ENCODE measurements at places on chromosomes 4 and X.

DNA sequence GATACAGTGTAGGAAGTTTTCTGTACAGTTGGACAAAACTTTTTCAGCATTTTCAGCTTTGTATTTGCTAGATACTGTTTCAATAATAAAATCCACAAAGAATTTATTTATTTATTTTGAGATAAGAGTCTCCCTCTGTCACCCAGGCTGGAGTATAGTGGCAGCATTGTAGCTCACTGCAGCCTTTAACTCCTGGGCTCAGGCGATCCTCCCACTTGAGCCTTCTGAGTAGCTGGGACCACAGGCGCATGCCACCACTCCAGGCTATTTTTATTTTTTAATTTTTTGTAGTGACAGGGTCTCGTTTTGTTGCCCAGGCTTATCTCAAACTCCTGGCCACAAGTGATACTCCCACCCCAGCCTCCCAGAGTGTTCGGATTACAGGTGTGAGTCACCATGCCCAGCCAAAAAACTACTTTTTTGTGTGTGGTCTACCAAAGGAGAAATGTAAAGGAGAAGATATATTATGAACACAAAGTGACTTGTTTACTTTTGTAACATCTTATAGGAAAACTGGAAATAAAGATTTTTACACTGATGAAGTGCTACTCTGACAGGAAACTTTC lies 13.0 kb upstream of the SOWAHD start:
- DNase-seq, result no peak

DNA sequence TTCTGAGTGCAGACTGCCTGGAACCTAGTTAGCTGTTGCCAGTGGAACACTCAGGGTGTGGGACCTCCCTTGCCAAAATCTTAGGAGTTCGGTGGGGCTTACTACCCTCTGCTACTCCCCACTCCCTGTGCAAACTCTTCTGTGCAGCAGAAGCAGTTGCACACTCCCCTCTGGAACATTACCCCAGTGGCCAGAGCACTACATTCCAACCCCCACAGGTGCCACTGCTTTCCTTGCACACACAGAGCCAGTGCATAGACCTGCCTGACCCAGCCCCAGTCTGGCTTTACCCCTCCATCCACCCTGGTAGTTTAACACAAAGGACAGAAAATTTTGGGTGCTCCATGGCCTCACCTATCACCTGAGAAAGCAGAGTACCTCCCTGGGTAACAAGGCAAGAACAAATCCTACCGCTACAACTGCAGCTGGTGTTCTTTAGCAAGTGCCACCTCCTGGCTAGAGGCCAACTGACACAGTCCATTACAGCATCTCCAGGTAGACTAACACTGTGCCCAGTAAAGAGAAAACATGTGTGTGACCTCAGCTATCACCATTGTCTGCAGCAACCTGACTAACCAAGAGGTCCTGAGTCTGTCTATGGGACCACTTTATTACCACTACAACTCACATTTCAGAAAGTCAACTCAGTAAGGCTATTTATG lies 11.5 kb upstream of the RASSF6 start:
- no peak for DNase-seq

DNA sequence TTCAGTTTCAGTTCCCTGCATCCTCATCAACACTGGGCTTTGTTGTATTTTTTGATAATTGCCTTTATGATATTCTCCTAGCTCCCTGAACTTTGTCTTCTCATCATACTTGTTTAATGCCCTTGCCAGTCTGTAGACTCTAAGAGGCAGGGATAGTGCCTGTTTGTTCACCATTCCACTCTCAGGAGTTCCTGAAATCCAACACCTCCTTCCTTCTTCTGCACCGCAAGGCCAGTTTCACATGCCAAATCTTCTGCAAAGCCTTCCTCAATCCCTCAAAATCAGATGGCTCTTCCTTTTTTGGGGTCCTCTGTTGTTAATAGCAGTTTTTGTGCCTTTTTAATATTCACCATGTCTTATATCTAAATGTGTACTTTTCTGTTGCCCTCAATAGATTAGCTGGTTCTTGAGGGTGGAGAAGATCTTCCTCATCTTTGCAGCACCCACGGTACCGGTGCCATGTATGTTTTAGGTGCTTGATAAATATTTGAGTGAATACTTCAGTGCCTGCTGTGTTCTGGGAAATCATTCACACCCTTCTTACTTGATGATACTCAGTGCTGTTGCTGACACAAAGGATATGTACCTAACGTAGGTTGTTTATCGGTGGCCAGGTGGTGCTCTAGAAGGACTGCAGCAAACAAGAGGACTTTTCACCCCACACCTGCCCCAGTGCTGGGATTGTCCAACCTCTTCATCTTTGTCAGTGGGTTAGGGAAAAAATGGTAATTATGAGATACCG lies 85.3 kb upstream of the LIMCH1 start:
- DNase-seq, result no peak

DNA sequence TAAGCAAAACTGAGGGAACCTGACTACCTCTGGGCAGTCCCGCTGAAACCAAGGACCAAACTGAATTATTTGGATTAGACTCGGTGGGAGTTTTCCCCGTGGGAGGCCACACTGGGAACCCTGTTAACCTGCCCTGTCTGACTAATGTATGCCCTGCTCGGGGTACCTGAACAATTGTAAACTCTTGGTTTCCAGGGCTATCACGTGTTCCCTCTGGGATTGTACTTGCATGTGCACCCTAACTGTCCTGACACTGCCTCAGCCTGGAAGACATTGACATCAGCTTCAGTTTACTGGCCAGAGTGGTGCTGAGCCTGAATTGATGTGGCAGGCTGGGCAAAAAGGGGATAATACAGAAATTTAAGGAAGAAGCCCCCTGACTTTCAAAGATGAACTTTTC lies 20.1 kb upstream of the ZNF41 start:
- no peak for DNase-seq

- no peak for DNase-seq
These were observed 652 bp downstream of the COL25A1 start for GRCh38 chr4:109301651-109302360.

- no peak for DNase-seq
These were observed 171.1 kb downstream of the SCFD2 start for GRCh38 chr4:53194727-53195126.

GRCh38 chr4:36348403-36348938 lies 67.1 kb downstream of the DTHD1 start:
- DNase-seq, result peak; percentile 0

DNA sequence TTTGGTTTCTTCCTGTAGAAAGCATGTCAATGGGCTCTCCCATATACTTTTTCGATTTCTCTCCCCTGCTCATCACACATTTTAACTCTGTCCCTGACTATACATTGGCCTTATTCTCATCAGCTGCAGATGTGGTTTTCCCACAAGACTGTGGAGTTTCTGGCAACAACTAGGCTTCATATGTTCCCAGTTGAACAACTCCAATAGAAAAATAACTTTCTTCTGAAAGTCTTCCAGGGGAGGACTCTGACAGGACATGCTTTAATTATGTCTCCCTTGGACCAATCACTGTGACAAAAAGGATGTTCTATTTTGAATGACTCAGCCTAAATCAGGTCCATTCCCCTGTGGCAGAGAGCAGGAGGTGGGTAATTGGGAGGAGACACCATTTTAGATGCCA lies 28.1 kb downstream of the SPANXC start:
- DNase-seq, result no peak

- no peak for DNase-seq
These were observed 69.4 kb downstream of the PABPC4L start for GRCh38 chr4:134132086-134132783.

GRCh38 chrX:149829751-149830191 lies 48.0 kb downstream of the MAGEA9 start:
- DNase-seq, result no peak

DNA sequence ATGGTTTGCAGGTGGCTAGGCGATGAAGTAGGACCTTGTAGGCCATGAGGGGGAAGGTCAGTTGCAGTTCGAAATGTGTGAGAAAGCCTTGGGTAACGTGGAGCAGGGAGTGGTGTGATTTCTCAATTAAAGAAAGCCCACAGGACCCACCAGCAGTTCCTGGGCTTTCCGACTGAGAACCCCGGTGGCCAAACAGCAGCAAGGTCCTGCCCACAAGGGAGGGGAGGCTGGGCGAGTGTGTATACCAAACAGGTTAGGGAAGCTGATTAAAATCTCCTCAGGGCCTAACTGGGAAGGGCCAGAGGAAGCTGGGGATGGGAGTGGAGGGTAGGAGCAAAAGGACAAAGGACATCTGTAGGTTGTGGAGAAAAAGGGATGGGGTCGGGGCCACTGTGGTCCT lies 2.4 kb downstream of the ATP6AP1 start:
- no peak for DNase-seq

DNA sequence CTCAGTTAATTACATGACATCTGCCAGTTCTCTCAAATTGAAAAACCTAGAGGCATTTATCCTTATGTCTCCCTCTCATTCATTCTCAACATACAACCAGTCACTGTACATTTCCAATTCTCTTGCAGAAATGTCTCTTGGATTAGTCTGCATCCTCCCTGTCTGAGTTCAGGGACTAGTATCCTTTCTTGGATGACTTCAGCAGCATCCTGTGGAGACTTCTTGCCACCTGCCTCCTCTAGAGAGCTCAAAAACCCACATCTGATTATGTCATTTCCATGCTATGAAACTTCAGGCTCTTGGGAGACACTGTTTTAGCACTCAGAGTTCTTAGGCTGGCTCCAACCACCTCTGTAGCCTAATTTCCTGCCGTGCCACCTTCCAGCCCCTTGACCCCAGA lies 515.1 kb upstream of the DIPK2B start:
- no peak for DNase-seq

GRCh38 chr4:951186-951585 lies 18.9 kb downstream of the TMEM175 start:
- DNase-seq, result no peak

GRCh38 chrX:111431001-111431400 lies 19.0 kb upstream of the DCX start:
- no peak for DNase-seq

- no peak for DNase-seq
These were observed 184.7 kb upstream of the NDP start for GRCh38 chrX:44157858-44158257.

- DNase-seq, result no peak
These were observed 77.4 kb downstream of the MBNL3 start for GRCh38 chrX:132411310-132411977.

DNA sequence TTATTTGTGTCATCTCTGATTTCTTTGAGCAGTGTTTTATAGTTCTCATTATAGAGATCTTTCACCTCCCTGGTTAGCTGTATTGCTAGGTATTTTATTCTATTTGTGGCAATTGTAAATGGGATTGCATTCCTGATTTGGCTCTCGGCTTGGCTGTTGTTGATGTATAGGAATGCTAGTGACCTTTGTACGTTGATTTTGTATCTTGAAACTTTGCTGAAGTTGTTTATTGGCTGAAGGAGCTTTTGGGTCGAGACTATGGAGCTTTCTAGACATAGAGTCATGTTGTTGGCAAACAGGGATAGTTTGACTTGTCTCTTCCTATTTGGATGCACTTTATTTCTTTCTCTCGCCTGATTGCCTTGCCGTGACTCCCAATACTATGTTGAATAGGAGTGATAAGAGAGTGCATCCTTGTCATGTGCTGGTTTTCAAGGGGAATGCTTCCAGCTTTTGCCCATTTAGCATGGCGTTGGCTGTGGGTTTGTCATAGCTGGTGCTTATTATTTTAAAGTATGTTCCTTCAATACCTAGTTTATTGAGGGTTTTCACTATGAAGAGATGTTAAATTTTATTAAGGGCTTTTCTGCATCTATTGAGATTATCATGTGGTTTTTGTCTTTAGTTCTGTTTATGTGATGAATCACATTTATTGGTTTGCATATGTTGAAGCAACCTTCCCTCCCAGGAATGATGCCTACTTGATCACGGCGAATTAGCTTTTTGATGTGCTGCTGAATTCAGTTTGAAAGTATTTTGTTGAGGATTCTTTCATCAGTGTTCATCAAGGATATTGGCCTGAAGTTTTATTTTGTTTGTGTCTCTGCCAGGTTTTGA lies 72.7 kb upstream of the BOD1L1 start:
- no peak for DNase-seq

- DNase-seq, result no peak
These were observed 299.3 kb downstream of the CFAP47 start for GRCh38 chrX:36218801-36219200.

DNA sequence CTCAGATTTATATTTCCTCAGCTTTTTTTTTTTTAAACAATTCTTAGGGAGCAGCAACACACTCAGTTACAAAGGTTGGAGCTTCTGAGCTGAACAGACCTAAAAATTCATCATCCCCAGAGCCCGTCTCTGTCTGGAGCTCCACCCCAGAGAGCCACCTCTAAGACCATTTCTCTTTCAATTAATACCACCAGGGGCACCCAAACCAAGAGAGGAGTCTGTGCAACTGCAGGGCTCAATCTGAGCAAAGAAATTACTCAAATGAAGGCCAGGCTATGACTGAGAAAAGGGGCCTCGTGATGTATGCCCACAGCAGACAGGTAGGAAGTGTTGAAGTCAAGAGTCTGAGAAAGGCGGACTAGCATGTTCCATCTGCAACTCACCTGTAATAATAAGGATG lies 95.5 kb downstream of the C4orf51 start:
- no peak for DNase-seq

- no peak for DNase-seq
These were observed 18.2 kb downstream of the PRDM8 start for GRCh38 chr4:80215449-80216052.

- no peak for DNase-seq
These were observed 807 bp downstream of the HMX1 start for GRCh38 chr4:8870647-8871416.

DNA sequence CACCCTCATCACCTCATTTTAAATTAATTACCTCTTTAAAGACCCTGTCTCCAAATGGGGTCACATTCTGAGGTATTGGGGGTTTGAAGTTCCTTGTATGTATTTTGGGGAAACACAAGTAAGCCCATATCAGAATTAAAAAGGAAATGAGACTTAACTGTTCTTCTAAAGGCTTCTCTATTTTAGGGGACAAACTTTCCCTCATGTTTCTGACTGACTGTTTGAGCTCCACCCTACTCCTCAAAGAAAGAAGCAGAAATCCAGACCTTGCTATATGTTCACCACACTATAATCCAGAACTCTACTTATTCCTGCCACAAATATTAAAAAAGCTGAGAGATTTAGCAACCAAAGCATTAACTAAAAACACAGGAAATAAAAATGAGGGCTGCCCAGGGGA lies 258.8 kb downstream of the ARHGAP24 start:
- no peak for DNase-seq

GRCh38 chrX:23365541-23365940 lies 30.9 kb downstream of the PTCHD1 start:
- DNase-seq, result no peak

DNA sequence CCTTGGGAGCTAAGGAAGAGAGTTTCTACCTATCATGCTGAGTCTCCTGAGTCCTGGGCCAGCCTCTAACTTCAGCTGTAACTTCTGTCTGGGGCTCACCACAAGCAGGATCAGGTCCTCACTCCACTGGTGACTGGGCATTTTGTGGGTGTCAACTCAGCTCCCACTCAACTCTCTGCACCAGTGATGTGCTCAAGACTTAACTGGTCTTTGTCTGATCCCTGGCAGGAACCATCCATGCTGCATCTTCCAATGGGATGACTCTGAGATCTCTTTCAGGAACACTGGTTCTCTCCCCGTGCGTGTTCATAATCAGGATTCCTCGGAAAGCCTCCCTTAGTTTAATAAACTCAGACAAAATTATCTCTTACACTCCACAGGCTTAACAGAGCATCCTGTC lies 82.3 kb downstream of the COMMD8 start:
- DNase-seq, result no peak

- DNase-seq, result no peak
These were observed 66.9 kb upstream of the PHOX2B start for GRCh38 chr4:41815473-41815872.
